ENCODE measurements at places on chromosomes 4 and X.
A peak's percentile ranks its signal among the peaks of the same experiment; 100 is the strongest.

GRCh38 chr4:174828845-174829701, at the start of gene GLRA3:
TSS of gene GLRA3 (minus strand) at chr4:174829247. CDS start at chr4:174828811, 436 bp downstream.
- DNase-seq = peak; percentile 37

GRCh38 chrX:47664737-47665136, 5.8 kb upstream of the UXT start:
- no peak for DNase-seq

GRCh38 chr4:160562661-160563060, 1459.8 kb downstream of the RAPGEF2 start:
- no peak for DNase-seq

DNA sequence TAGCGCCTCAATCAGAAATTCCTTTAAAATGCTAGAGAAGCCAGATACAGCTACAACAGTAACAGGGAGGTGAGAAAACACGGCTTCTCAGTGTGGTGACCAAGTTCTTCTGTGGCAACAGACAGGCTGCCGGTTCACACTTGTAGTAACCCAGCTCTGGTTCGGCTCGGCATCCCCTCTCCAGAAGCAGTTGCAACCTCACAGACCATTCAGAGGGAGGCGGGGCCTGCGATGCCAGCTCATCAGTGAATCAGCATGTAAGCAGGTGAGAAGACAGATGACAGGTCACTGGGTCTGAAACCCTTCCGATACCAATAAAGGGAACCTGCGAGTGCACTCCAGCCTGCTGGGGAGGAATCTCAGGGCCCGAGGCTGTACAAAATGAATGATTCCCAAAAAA, 251.0 kb downstream of the KCNIP4 start:
- DNase-seq = no peak

DNA sequence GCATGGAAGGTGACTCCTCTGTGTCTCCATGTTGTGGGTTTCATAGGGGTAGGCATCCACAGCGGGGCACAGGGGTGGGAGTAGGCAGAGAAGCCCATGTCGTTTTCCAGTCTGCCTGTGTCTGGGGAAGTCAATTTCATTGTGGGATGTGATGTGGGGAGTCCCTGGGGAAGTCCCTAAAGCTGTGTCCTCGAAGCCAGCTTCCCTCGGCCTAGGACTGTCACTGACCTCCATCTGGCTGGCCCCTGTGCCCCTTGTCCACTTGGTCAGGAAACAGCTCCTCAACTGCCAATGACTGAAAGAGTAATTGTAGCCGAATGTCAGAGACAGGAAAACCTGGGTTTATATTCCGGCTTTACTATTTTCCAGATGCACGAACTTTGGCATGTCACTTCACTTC, 109.6 kb downstream of the DRD5 start:
- no peak for DNase-seq

DNA sequence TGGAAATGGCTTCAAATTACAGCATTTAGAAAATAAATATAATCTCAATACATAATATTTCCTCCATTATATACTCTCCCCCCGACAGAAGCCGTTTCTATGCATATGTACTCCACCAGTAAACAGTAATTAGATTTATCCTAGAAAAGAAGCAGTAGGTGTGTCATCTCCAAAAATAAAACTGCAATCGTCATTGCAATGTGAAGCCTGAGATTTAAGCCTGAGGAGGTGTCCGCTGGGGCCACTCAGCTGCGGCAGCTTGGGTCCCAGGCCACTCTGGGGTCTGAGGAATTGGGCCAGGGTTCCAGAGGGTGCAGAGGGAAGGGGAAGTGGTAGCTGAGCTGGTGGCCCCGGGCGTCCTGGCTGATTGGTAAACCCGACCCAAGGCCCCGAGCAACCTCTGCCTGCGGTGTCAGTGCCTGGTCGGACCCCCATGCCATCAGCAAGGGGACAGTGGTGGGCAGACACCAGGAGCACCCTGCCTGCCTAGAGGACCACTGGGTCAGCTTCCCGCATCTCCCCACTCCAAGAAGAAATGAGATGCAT, 7.8 kb upstream of the MXD4 start:
- no peak for DNase-seq

DNA sequence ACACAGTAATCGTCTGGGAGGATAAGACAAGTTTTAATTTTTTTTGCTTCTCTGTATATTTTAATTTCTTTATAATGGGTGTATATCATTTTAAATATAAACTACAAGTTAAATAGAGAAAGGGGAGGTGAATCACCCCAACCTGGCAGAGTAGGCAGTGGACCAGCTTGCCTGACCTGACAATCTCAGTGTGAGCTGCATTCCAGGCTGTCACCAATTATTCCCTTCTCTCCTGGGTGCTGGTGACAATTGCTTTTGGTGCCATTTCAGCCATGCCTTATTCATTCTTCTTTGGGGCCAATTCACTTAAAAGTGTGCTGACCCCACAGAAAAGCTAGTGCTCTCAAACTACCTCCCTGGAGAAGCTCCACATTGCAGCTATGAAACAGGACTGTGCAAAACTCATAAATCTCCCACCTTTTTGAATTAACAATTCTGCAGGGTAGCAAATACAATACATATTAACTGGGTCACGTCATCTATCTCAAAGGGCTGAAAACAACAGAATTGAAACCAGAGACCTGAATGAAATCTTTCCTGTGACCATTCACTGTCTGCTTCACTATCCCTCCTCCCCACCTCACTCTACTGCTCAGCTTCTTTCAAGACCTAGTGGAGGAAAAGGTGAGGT, 359.0 kb downstream of the HS3ST1 start:
- no peak for DNase-seq

DNA sequence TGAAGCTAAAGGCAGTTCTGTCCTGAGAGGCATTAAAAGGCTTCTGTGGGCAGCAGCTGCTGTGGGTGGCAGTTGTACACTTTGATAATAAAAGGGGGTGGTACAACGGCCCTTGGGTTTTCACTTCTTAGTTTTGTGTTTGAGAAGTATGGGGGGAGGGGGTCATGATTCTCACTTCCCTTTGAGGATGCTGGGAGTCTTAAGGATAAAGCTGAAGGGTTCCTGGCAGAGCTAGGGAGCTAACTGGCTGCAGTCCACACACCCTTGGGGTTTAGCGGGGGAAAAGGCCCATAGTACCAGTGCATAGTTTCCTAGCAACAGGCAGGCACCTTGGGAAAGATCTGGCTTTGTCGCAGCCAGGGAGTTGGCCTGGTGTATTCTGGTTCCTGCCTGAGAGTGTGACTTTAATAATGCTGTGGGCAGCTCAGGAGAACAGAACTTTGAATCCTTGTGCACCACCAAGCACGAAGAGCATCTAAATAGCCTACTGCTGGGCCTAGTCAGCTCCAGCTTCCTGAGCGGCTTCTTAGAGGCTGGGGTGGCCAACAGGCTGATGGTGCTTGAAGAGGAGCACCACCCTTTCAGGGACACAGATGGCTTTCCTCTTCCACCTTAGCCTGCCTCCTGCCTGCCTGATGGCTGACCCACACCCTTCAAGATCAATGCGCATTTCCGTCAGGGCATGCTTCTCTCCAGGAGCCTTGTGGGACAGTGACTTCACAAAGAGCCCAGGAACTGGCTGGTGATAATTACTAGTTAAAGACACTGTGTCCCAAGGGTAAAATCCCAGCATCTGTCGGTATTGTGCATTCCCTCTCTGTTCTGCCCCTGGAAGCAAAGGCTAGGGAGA, 12.5 kb downstream of the ZBTB33 start:
- no peak for DNase-seq

DNA sequence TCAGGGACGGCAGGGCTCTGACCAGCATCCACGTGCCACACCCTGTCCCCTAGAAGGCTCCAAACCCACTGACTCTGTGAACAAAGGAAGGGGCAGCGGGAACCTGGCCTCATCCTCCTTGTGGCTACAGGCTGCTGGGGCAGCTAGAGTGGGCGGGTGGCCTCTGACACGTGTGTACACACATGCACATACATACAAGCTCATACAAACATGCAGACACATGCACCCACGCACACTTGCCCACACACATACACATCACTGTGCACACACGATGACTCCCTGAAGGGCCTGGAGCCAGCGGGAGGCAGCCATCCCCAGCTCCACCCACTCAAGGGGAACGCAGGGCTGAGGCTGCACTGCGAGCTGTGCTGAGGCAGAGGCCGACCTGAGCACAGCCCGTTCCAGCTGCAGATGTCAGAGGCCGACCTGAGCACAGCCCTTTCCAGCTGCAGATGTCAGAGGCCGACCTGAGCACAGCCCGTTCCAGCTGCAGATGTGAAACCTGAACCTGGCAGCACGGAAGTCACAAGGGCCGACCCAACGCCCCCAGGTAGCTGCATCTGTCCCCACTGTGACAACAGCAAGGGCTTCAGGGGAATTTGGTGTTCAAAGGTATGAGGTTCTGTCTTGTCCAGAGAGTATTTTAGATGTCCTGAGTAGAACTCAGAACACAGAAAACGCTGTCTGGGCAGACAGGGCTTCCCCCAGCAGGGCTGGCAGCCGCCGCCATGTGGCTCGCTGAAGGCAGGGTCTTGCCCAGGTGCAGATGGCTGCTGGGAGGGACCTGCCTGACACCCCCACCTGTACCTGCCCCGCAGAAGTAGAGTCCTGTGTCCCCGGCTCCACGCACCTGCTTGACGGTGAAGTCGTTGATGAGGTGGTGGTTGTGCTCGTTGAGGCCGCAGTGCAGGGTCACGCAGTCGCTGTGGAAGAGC, 33.5 kb downstream of the CTBP1 start:
- DNase-seq = no peak

DNA sequence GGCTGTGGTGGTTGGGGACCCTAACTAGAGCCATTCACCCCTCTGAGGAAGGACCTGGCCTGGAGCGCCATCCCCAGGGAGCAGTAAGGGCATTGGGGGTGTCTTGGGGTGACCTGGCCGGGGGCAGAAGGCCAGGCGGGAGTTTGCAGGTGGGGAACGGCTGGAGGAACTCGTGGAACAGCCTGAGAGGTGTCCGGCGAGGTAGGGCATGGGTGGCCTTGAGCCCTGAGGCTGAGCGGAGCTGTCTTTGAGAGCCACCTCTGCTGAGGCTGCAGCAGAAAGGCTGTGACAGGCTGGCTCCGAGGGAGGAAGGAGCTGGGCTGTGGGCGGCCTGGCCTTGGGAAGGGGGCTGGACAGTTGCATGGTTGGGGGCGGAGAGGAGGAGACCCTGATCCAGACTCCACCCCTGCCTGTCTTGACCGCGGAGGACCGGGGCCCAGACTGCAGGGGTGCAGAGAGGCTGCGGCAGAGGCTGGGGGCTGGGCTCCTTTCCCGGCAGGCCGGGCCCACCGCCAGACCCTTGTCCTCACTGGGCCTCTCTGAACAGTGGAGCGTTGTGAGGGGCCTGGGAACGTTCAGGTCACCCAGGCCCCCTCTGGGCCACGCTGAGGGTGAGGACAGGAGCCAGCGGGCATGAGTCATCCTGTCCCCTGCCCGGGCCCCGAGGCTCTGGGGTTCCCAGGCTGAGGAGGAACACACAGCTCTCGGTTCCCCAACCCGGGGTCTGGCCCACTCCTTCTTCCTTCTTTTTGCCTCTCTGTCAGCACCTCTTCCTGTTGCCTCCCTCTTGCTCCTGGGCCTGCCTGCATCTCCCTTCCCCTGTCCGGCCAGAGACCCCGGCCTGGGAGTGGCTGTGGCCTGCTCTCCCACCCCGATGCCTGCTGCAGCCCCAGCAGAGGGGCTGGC, 8.1 kb downstream of the SH3BP2 start:
- peak; percentile 62 for DNase-seq

- no peak for DNase-seq
These were observed 253.9 kb downstream of the IL15 start for GRCh38 chr4:141890279-141890678.

DNA sequence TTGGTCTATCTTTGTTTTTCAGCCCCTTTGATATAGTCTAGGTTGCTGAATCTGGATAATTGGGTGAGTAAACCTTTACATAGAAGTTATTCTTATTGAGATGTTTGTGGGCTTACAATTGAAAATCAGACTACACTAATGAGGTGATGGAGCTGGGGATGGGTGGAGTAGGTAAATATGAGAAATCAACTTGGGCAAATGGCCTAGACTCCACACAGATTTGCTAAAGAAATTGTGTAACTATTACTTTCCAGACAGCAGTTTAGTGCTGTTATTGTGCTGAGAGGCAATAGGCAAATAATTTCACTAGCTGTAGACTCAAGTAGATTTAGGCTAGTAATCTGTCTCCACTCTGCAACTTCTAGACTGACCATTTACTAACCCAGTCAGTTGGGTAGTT, 8.2 kb downstream of the DIAPH2 start:
- peak; percentile 12 for DNase-seq

DNA sequence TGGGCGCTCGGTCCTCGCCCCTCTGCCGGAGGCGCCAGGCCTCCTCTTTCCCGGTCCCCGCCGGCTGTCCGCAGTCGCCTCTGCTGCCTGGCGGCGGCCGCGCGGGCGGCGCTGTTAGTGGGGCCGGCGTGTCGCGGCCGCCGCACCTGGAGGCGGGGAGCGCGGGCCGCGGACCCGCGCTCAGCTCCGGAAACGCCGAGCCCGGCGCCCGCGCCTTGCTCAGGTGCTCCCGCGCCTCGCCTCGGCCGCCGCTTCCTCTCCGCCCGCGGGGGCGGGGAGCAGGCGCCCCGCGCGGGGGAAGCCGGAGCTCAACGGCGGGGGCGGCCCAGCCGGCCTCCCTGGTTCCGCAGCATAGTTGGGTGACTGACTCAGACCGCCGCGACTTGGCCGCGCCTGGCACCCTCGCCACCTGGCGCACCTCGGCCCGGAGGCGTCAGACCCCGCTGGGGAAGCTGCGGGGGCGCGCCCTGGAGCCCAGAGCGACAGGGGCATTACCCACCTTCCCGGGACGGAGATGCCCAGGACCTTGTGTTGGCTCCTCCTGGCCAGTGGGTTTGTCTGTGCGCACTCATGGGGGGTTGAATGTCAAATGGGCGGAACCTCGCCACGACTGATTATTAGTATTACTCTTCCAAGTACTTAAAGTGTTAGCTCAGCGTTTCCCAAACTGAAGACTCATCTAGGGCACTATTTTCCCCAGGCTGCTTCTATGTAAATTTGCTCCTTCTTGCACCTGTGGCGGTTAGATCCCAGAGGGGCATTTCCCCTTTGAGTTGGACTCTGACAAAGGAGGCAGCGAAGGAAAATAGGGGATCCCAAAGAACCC, at the start of gene ARAP2:
Gene ARAP2 (minus strand): TSS at position 258 of the 826 bp plus-strand sequence. CDS start 15,028 bp downstream, outside the sequence.
- DNase-seq = peak; percentile 16

- DNase-seq = peak; percentile 61
These were observed 18.9 kb upstream of the CXCL8 start for GRCh38 chr4:73721435-73721834.

- peak; percentile 50 for DNase-seq
These were observed 38.1 kb upstream of the ARSH start for GRCh38 chrX:2967998-2968909.

GRCh38 chr4:34964613-34965012, 1279.7 kb downstream of the ARAP2 start:
- no peak for DNase-seq

DNA sequence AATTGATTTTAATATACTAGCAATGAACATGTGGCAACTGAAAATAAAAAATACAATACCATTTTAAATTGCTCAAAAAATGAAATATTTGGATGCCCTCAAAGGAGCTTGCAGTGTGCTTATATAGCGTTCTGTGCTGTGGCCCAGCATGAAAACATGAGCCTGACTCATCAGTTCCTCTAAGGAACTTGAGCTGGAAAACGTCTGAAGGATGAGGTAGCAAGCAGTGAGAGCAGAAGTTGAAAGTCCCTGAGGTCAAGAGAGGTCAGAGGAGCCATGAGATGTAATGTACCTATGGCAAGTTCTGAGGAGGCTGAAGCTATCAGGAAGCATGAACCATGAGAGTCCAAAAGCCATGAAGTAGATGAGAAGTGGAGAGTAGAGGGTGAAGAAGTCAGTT, 59.7 kb downstream of the HMGB3 start:
- DNase-seq = no peak
